ENCODE measurements at places on chromosomes 12 and 14.

DNA sequence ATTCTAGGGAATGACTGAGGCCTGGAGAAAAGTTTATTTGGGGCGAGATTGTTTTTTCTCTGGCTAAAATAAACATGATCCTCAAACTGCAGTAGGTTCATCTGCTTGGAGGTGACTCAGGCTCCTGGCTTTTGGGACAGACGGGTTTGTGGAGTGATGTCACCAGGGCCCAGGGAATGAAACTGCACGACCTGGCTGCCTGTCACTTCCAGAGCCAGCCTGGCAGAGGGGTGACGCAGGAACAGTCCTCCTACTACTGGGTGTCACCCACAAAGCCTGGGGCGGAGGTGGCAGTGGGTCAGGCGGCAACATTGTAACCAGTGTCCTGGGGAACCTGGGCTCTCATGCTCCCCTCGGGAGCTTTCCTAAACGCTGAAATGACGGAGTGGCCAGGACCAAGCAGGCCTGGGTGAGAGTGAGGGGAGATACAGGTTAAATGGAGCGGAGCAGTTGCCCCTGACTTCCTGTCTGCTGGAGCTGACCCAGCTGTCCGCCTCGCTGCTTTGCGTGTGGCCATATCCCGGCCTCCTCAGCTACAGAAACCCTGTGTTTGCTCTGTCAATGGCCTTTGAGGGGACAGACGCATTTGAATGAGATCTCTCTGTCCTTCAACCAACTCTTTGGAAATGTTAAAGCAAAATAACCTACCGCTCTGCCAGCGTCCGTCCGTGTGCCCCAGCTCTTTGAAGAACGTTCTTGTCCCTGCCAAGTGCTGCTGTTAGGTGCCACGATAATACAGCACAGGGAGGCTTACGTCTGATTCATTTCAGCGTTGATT lies 6.5 kb downstream of the HIP1R start:
- no peak for DNase-seq

DNA sequence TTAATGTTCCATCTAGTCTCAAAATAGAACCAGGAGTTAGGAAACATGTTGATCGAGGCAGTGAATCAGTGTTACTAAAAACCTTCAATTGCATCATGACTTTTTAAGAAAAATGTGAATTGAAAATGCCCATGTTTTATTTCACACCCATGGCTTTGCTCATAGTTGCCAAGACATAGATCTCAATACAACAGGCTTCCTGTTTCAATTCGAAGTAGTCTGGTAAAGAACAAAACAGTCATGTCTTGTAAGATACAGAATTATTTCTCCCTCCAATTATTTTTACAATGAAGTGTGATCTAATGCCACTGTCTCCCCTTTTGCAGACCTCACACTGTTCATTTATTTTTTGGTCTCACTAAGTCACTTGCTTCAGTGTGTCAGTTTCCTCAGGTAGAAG lies 44.6 kb upstream of the FAR2 start:
- DNase-seq: no peak

DNA sequence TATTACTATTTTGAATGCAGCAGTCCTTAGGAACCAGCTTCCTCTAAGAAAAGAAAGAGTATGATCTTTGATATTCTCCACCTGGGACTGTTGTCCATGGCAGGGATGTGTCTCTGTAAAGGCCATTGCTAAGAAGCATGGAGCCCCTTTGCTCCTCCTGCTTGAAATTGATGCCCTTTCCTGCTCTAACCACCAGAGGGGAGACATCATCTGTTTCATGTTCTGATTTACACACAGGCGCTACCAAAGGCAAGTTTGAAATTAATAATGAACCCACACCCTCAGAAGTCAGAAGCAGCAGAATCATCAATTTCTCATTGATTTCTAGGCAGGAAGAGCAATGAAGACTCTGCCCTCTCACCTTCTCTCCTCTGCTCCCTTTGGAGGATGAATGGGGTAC lies 253.8 kb downstream of the RMST start:
- no peak for DNase-seq

GRCh38 chr12:81811061-81811777 lies 52.1 kb upstream of the PPFIA2 start:
- peak; percentile 86 for DNase-seq

DNA sequence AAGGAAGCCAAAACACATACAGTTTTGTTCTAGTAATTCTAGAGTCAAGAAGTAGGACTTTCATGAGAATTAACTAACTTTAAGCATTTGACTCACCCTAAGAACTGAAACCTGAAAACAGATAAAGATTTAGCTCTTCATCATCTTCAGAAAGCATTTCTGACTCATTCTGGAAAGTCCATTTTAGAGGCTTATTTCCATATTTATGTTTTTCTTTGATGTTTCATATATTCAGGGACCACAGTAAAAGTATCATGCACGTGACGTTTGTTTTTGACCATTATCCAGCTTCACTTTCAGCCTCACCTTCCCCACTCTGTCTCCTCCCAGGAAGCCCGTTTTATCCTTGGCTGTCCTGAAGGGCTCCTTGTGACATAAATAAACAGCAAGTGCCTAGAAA lies 79.2 kb downstream of the MDGA2 start:
- no peak for DNase-seq

GRCh38 chr14:86310611-86311010 lies 780.7 kb downstream of the FLRT2 start:
- DNase-seq: no peak

DNA sequence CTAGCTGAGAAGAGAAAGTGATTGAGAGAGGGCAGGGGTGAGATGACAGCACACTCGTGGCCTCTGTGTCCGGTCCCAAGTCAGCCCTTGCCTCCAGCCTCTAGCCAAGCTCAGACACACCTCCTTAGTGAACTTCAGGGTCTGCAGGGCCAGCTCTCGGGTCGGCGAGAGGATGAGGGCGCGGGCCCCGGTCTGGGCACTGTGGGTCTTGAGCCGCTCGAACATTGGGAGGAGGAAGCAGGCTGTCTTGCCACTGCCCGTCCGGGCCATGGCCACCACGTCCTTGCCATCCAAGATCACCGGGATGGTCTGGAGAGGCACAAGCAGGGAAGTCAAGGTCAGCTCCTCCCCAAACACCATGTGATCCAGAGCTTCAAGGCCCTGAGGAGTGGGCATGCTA lies 6.3 kb downstream of the DDX54 start:
- no peak for DNase-seq
